ENCODE measurements at places on chromosomes 5 and 9.

DNA sequence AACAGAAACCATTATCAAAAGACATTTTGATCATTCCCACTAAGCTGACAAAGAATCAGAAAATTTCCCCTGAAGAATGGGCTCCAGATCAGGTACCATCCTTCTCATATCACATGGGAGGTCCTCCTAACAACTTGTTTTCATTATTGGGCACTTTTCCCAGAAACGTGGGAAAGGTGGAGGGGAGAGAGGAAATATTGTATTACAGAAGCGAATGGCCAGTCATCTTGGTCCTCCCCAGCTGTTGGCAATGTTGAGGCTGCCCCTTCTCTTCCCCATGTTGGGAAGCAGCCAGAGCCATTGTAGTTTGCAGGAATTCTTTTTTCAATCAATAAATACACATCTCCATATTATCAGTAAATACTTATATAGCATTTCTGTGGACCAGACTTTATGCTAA is 126.2 kb upstream of the ZNF608 start:
- DNase-seq = no peak

GRCh38 chr5:134969166-134969565 is 1.5 kb downstream of the CATSPER3 start:
- no peak for DNase-seq

DNA sequence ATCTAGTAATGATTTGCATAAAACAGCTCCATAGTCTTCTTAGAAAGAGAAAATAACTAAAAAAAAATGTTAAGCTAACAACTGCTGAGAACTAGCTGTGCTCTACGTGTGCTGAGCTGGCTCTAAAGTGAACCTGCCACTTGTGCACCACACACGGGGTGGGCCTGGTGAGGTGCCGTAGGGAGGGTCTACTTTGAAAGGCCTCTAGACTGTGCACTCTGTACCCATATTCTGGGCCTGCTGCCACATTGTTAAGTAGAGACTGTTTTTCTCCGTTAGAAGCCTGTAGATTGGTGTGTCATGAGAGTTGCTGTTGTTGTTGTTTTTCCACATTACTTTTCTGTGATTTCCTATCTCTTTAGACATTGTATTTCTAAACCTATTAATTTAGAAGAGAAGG is 93.9 kb downstream of the CD180 start:
- DNase-seq = no peak

- no peak for DNase-seq
Observed at GRCh38 chr5:87434461-87434860, 21.7 kb upstream of the CCNH start.

DNA sequence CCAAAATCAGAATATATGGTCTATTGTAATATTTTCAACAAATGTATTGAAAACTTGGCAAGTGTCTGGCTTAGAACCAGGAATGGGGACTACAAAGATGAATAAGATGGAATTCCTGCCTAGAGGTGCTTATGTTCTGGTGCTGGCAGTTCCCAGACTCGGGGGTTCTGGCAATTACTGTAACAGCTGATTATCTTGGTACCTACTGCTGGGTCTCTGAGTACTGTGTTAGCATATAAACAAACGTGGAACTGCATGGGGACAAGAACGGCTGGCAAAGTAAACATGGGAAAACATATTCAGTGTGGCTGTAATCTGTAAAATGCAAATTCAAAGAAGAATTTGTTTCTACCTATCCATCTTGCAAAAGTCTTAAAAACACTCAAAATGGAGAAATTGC is 89.9 kb downstream of the SLC24A2 start:
- DNase-seq = no peak

- no peak for DNase-seq
Observed at GRCh38 chr5:112479418-112479817, 60.3 kb upstream of the EPB41L4A start.

- DNase-seq = no peak
Observed at GRCh38 chr5:112951124-112951702, 25.4 kb upstream of the DCP2 start.

DNA sequence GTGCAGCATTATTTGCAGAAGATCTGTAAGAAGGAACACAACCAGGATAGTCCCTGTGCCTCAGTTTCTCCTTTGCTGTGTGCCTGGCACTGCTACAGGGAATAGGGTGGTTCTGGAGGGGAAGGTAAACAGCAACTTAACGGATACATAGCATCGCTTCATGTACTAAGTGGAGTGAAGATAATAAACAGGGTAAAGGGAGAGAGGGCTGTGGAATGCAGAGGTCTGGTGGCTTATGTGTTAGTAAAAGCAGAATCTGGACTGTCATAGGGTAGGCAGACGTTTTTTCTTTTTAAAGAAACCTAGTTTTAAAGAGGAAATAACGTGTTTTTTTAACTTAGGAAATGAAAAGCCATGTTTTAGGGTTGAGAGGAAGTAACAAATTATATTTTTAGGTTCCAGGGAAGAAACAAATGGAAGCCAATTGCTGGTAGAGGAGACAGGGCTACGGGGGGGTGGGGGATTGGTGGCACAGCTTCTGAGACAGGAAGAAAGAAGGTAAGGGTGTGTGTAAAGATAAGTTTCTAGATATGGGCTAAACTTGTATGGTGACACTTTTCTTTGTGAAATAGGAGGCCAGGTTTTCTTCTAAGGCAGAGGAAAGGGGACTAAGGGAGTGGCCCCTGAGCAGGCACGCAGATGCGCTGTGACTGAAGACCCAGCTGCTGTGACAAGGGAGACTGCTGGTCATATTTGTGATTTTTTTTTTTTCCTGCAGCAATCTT is 1.3 kb downstream of the GNG10 start:
- DNase-seq = no peak
